ENCODE measurements at places on chromosomes 11 and 22.

GRCh38 chr11:38990139-38990538, 2392.1 kb upstream of the RAG2 start:
- no peak for DNase-seq

- no peak for DNase-seq
Observed at GRCh38 chr22:39110631-39111561, 13.9 kb downstream of the APOBEC3H start.

DNA sequence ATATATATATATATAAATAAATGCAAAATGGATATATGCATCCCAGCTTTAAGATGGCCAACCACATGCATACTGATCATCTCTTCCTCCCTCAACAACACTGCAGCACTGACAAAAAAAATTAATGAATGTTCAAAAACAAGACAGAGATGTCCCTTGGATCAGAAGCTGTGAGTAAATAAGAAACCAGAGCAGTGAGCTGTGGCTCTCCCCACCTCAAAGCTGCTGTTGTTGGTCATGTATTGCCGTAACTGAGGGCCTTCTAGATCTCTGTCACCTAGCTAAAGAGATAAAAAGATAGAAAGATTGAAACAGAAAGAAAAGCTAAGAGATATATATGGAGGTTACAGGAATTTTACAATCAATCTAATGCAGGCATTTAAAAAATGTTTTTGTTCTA, 15.5 kb upstream of the TMEM135 start:
- DNase-seq, result no peak

DNA sequence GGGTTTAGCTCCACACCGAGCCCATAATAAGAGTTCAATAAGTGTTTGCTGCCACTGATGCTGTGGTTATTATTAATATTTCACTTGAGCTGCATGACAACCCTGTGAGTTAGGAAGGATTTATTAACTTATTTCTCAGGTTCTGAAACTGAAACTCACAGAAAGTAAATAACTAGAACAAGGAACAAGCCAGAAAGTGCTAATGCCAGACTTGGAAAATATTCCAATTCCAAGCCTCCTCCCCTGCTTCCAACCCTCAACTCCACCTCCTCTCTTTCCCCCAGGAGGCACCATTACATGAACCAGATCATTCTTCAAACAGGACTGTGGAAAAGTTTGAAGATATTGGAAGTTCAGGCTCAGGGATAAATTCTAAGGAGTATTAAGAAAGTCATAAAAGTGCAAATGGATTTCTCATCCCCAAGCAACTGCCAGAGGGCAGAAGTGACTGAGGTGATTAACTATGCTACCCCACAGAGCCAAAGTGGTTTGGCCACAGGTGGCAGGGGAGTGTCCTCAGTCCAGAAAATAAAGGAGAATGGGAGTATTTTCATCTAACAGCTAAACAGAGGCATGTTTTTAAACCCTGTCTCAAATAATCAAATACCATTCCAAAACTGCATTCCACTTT, 3.2 kb upstream of the FJX1 start:
- no peak for DNase-seq
